ENCODE measurements at places on chromosomes 1 and 21. TPM values are rescaled to one million over a fixed set of nuclear protein-coding genes. Genes with fewer than 3 reads are reported as not detected.

DNA sequence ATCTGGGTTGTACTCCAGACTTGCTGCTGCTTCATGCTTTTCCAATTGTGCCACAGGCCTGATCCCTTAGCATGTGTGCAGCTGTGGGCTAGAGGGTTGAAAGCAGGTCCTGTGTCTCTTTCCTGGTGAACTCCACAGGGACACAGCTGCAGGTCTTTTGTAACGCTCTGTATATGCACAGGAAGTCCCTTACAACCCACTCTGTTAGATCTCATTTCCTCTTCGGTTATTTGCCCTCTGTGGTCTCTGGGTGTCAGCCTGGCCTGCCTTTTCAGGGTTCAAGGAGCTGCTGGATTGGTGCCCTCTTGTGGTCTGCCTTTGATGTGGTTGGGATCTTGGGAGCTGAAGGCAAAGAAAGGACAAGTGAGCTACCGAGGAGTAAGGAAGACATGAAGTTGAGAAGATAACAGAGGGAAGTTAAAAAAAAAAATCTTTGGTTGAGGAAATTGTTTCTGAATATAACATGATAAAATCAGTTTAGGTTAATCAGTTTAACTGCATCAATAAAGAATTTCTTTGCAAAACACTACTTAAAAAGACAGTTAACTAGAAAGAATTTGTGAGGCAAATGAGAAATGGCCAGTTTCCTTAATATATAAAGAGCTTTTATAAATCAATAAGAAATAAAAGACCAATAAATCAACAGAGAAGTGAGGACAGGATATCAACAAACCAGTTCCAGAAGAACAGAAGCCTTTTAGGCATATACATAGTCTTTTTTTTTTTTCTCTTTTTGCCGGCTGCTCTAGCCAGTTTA is 44.1 kb downstream of the UCK2 start:
- DNase-seq = peak; percentile 91

GRCh38 chr1:154869351-154870114 is 548 bp downstream of the KCNN3 start:
- DNase-seq = peak; percentile 67

DNA sequence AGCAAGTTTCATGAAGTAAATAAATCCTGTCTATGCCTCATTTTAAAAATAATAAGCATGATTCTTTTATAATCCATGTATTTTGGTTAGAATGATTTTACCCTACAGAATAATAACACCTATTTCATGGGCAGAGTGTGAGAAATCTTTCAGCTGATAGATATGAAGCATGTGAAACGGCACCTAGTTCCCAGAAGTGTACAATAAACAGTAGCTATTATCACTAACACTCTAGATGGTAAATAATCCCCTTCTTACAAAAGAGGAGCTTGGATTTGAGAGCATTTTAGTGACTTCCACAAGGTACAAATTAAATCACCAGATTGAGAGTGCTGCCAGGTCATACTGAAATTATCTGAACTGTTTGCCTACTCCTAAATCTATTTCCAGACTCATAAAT is 95.3 kb upstream of the NRIP1 start:
- DNase-seq = no peak

- peak; percentile 82 for DNase-seq
Observed at GRCh38 chr1:161727256-161727924, 6.0 kb downstream of the FCRLB start.

GRCh38 chr1:31428436-31429221 is 15.6 kb downstream of the SERINC2 start:
- DNase-seq = no peak

RBM11 gene
- total RNA-seq = not detected

RAP1GAP gene
- 1.5 TPM for total RNA-seq
